ENCODE measurements at places on chromosomes 4 and X.
A peak's percentile ranks its signal among the peaks of the same experiment; 100 is the strongest.

DNA sequence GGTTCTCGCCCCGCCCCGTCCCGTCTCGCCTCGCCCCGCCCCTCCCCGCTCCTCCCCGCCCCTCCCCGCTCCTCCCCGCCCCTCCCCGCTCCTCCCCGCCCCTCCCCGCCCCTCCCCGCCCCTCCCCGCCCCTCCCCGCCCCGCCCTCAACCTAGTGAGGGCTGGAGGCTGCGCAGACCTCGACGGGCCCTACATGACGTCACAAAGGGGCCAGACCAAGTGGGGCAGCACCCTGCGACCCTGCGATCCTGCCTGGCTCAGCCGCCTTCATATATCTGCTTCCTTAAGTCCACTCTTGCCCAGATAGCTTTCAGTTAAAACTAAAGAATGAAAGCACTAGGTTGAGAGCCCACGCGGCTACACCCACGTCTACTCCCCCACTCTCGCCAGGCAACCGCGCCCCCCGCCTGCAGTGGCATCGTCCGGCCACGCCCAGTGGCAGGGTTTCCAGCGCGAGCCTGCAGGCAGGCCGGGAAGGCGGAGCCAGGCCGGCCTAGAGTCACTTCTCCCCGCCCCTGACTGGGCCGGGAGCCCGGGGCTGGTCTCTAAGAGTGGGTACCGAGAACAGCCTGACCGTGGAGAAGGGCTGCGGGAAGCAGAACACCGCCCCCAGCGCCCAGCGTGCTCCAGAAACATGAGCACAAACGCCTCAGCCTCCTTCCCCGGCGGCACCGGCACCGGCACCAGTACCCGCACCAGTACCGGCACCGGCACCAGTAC, 1.5 kb upstream of the MAOA start:
- DNase-seq: peak; percentile 93

- no peak for DNase-seq
Observed at GRCh38 chr4:4637710-4638109, 95.9 kb upstream of the STX18 start.

GRCh38 chrX:150028692-150029091, 90.4 kb upstream of the EOLA2 start:
- DNase-seq: no peak

DNA sequence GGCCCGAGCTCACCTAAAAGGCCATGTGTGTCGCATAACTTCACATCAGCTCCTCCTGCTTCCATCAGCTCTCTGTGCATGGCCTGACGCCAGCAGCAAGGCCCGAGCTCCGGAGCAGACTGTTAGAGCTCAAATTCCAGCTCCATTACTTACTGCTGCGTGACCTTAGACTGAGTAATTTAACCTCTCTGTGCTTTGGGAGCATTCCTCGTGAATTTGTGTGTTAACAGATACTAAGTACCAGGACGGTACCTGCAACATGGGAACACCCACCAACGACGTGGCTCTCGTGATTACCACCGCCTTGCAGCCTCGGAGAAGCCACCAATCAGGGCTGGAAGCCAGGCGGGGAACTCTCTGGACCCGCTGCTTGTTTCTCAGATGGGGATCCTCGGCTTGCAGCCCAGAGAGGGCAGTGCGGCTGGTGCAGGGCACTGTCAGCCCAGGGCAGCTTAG, 12.9 kb downstream of the LETM1 start:
- DNase-seq: peak; percentile 92

- DNase-seq: no peak
Observed at GRCh38 chrX:150282953-150283352, 80.2 kb upstream of the MAMLD1 start.

GRCh38 chr4:119244832-119245231, 32.3 kb downstream of the USP53 start:
- no peak for DNase-seq

- no peak for DNase-seq
Observed at GRCh38 chr4:150781191-150781590, 199.2 kb downstream of the MAB21L2 start.

GRCh38 chr4:52377563-52377962, 281.5 kb downstream of the USP46 start:
- DNase-seq: no peak

Measured in AG20443 (cell line).